ENCODE measurements at places on chromosomes 4 and X. TPM values are rescaled to one million over a fixed set of nuclear protein-coding genes. Genes with fewer than 3 reads are reported as not detected.

DNA sequence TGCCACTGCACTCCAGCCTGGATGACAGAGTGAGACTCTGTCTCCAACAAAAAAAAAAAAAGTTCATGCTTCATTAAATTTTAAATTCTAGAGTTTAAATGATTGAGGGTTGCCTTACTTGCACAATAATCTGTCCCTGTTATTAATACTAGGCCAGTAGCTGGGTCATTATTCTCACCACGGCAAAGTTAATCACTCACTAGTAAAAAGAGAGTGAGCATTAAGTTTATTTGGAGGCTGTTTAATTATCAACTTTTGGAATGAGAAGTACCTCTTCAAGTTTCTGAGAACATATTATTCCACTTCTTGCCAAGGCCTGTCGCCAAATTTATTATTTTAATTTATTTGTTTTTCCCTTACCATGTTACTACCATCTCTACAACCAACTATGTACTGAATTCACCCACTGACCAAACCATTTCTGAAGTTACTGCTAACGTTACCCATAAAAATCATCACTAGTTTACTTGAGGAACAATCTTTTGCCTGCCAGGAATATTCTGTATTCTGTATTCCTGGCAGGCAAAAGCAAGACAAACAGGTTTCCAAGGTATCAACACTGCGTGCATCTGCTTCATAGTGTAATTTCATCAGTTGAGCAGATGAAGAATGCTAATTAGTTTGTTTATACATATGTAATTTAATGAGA is 26.5 kb downstream of the GUCY1A1 start:
- DNase-seq: no peak

GRCh38 chrX:100649550-100650356 is 5.8 kb downstream of the SRPX2 start:
- DNase-seq: peak; percentile 71

GRCh38 chrX:11760958-11761357 is 2.9 kb downstream of the MSL3 start:
- no peak for DNase-seq

DNA sequence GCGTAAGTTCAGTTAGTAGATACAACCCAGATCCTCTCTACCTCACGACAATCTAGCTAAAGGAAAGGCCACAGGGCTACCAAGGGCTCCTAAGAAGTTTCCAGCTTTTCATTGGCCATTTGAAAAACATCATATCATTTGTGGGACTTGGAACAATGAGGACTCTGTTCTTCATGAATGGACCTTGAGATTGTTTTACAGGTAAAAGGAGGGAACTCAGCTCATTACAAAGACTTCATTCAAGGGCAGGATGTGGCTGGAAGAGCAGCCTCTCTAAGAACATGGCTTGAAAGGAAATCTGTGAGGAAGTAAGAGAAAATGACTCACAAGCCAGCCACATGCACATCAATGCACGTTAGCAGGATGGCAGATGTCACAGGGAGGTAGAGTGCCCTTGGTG is 105.9 kb upstream of the SLC7A11 start:
- DNase-seq: no peak

DNA sequence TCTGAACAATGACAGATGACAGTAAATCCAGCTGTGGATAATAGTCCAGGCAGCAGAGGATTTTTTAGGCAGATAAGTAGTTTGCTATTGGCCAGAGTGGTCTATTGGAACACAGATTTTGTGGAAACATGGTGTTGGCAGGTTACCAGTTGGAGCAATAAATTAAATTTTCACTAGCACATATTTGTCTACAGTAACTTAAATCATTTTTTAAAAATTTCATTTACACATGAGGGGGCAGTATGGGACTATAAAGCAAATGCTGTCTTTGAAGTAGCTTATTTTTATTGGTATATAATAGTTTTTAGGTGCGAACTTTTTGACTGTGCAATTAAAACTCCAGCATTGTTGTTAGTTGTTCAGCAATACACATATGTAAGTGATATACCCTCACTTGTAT is 289.8 kb downstream of the ARHGAP10 start:
- no peak for DNase-seq

- no peak for DNase-seq
These were observed 81.4 kb downstream of the IRF2 start for GRCh38 chr4:184392748-184393559.

GRCh38 chr4:141081921-141082395 is 51.3 kb downstream of the RNF150 start:
- no peak for DNase-seq

DNA sequence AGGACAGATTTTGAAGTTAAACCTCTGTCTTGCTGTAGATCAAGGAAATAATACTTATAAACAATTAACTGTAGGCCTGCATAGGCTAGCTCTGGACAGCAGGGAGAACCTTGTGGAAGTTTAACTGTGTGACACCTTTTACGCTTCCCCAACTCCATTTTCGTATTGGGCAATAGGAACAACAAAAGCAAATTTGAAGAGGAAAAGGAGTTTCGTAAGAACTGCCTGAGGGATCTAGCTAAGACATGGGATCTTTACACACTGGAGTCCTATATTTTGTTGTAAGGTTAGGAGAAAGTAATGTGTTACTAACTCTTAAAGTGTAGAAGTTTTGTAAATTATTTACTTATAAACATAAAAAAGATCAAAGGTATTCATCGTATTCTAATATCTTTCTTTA is 324.9 kb upstream of the CASK start:
- DNase-seq: no peak

GRCh38 chr4:169251291-169252235 is 19.2 kb downstream of the SH3RF1 start:
- DNase-seq: no peak

DNA sequence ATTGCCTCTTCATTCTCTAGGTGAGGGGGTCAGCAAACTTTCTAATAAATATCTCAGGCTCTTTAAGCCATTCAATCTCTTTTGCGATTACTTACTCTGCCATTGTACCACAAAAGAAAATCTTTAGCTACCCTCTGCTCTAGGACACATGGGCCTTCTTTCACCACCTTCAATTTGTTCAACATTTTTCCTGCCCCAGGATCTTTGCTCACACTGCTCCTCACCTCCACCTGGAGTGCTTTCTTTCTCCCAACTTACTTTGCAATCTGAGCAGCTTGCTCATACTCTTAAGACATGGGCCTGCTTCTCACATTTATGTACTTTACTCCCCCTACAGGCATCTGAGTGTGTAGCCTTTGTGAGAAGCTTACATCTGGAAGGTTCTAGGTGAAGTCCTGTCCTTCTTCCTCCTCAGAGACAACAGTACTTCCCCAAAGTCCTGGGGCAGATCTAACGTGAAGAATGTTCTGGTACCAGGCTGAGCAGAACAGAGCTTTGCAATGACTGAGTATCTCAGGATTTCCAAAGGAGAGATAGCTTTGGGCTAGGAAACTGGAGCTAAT is 55.0 kb upstream of the PRDM5 start:
- DNase-seq: no peak

- no peak for DNase-seq
These were observed 25.7 kb downstream of the USP53 start for GRCh38 chr4:119238068-119238722.

DNA sequence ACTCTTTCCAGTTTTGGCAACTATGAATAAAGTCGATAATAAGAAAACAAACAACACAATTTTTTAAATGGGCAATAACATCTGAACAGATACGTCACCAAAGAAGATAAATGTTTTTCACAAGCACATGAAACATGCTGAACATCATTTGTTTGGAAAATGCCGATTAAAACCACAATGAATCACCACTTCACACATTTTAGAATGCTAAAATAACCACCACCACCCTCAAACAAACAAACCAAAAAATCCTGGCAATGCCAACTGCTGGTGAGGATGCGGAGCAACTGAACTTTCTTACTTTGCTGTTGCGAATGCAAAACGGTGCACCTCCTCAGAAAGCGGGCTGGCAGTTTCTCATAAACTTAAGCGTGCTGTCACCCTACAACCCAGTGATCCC is 115.9 kb downstream of the NSUN7 start:
- no peak for DNase-seq

- no peak for DNase-seq
These were observed 174.0 kb downstream of the AFAP1 start for GRCh38 chr4:7765666-7766065.

GRCh38 chrX:109914114-109914849 is 88.6 kb upstream of the TMEM164 start:
- DNase-seq: no peak

DNA sequence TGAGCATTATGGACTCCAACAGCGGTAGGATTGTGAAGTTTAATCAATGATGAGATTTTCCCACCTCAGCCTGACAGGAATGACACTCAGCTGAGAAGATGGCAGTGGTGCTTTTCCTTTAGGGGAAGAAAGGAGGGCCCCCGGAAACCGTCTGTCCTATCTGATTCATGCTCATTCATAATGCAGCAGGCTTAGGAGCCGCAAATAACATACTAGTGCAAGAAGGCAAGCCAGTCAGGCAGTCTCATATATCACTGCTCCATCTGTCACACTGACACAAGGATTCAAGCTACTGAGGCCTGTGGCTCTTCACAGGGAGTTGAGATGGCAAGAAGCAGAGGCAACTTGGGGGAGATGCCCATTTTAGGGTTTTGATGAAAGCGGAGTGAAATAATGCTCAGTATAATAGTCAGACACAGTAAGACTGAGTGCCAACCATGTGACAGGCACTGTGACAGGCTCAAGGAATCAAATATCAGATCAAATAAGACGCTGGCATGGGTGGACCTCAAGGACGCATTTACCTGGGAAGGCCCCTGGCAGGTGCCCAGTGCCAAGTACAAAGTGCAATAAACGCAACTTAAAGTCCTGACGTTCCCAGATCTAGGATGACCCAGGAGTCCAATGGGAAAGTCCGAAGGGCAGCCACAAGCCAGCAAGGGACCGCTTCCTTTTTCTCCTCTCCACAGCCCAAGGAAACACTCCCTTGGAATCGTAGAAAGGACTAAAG is 63.4 kb downstream of the FHDC1 start:
- DNase-seq: no peak

DNA sequence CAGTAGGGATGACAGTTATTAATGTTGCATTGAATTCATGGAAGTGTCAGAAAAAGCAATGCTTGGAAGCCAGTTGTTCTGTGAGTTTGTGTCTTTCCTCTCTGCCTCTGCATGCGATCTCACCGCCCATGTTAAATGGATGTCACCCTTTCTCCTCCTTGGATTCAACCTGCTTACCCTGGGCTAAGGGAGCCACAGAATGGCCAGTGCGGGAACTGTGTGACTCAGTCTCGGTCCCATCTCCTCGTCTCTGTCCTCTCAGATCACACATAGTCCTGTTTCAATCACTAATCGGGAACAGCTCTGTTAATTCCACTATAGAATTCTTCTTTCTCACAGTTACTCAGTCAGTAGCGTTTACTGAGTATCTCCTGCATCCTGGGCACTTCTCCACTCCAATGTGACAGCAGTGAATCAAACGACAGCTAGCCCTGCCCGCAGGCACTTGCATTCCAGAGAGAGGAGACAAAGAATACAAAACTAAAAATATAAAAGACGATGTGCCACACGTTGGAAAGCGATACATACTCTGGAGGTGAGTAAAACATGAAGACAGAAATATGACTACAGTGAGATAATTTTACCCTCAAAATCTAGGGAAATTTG is 53.6 kb upstream of the TLR3 start:
- DNase-seq: no peak

GRCh38 chrX:71195964-71196649 is 26.9 kb upstream of the GJB1 start:
- no peak for DNase-seq

DNA sequence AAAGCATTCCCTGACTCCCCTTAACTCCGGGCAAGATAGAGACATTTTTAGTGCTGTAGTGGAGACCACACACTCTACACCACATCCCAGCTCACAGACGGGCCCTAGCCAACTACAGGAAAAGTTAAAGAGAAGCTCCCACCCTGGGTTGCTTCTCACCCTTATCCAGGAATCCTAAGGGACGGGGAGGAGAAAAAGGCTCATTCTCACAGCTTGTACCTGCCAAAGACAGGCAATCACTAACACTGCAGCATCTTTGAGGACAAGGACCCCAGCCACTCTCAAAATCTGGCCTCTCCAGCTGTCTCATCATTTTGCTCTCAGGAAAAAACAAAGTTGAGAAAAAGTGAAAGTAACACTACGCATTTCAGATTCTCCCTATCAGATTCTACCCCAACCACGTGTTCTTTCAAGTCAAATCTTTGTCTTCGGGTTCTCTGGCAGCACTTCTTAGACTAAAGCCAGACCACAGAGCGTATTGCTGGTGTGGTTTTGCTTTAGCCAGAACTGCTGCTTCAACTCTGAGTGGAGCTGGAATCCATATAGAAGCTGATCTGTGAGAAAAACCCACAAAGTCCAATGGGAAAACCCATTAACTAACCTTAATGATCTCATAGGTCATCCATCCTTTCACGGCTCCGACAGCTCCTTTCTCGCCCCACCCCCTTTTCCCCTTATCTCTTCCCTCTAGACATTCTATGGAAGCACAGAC is 605.9 kb upstream of the DIPK2B start:
- DNase-seq: no peak

- DNase-seq: peak; percentile 51
These were observed 53.1 kb downstream of the STX18 start for GRCh38 chr4:4488405-4489404.

GRCh38 chrX:12986164-12986779 is 11.4 kb downstream of the TMSB4X start:
- DNase-seq: no peak

Gene FAM9A
- total RNA-seq: not detected

Gene DACH2
- total RNA-seq: not detected

Gene RASSF6
- 0.15 TPM for total RNA-seq

Gene PCDH11X
- total RNA-seq: not detected

Gene SH3BGRL
- 13.5 TPM for total RNA-seq

Gene GALNTL6
- not detected for total RNA-seq

Gene RRH
- not detected for total RNA-seq

Gene RHOXF2
- total RNA-seq: not detected

Gene PRKG2
- total RNA-seq: not detected

Gene MAGEC1
- total RNA-seq: not detected
